ENCODE measurements at places on chromosomes 1 and 21.

- DNase-seq: peak; percentile 90
These were observed 45.5 kb downstream of the CD46 start for GRCh38 chr1:207797229-207797973.

DNA sequence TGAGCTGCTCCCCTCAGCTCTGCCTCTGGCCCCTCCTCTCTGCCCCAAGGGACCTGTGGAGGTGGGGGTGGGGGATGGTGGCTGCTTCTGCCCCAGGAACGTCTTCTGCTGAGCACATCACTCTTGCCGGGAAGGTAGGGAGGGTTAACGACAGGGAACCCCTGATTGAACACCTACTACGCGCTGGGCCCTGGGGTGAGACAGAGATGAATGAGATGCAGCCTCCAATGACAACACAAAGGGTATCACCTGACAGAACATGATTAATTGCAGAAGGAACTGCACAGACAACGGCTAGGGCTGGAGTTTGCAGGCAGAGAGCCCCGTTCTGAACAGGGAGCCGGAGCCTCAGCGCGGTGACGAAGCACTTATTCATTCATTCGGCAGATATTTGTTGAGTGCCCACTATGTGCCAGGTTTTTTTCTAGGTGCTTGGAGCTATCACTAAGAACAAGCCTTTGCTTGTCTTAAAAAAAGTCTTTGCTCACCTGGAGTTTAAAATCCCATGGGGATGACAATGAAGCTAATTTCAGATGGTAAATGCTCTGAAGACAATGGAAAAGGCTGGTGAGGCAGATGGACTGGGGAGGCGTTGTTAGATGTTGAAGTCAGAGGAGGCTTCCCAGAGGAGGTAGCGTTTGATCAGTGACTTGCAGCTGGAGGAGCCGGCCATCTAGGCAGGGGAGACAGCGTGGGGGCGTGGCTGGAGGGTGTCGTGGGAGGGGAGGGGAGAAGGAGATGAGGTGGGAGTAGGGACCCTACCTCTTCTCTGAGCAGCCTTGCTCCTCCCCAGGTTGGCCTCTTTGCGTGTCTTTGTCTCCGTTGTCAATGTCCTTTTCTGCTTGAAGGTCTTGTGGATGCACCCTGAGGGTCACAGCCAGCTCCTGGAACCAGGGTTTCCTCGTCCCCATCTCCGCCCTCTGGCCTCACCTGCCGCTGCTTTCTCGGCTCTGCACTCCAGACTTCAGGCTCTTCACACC, 103.1 kb upstream of the CSF3R start:
- peak; percentile 94 for DNase-seq

GRCh38 chr1:92363401-92363800, 64.5 kb downstream of the RPAP2 start:
- DNase-seq: no peak

- DNase-seq: peak; percentile 57
These were observed 992 bp downstream of the TENT5C start for GRCh38 chr1:117606649-117607430.

DNA sequence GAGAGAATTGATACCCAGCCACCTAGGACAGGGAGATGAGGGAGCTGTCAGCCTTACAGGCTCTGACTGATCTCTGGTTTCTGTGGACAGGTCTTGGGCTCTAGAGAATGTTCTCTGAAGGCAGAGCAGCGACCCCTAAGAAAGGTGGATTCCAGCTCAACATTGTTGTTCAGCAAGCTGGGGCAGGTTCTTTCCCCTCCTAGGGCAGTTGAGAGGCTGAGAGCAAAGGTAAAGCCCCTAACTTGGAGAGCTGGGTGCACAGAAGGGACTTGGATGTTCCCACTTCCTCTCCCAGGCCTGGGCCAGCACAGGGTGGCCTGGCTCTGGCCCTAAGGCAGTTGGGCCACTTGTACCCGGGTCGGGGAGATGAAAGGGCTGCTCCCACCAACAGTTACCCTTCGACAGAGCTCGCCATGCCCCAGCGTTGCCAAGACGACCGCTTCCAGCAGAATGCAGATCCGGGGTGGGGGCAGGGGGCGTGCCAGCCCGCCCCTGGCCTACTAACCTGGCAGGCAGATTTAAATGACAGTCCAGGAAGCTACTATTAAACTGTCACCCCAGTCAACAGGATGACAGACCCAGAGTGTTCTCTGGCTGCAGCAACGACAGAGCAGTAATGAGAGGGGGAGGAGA, 31.6 kb downstream of the LRP8 start:
- no peak for DNase-seq

DNA sequence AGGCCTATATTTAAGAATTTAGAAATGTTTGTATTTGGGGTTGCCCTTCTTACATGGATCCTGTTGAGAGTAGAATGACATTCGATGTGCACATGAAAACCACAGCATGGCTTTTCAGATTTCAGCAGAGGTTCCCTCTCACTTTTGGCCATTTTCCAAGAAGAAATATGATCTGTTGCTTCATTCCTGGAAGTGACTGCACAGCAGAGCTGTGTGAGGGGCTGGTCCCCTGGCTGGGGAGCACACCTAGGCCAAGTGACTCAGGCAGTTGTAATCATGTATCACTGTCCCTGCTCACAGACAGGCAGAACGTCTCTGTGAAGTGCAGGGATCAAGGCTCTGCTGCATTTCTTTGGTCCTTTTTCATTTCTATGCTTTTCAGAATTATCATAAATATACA, 32.3 kb downstream of the AGT start:
- peak; percentile 91 for DNase-seq

GRCh38 chr1:234528074-234528865, 49.3 kb upstream of the TARBP1 start:
- no peak for DNase-seq

DNA sequence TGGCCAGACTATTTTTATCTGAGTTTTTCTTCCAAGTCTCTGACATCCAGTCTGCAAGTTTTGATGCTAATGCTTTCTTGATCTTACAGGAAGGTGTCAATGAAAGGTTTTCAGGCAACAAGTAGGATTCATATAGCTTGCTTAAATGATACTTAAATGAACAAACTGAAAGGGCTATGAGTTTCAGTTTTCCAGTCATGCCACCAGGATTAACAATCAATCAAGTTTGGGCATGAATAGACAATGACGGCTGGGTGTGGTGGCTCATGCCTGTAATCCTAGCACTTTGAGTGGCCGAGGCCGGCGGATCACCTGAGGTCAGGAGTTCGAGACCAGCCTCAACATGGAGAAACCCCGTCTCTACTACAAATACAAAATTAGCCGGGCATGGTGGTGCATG, 34.3 kb upstream of the SLC16A1 start:
- peak; percentile 95 for DNase-seq

GRCh38 chr1:78092643-78093042, 46.9 kb downstream of the GIPC2 start:
- DNase-seq: peak; percentile 89

DNA sequence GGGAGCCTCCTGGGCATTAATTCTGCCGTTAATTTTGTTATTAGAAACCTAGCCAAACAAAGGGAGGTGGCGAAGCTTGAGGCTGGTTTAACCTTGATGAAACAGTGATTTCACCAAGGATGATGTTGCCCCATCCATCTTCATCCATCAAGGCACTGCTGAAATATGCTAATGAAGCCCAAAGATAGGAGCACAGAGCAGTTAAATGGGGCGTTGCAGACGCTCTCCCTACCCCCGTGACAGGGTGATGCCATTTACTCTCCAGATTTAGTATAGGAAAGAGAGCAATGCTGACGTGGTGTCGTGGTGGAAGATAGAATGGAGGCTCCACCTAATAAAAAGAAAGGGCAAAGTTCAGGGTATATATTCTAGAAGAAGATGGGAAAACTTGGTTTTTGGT, 84.0 kb downstream of the PBX1 start:
- no peak for DNase-seq

- DNase-seq: peak; percentile 24
These were observed at the start of gene TMEM240 for GRCh38 chr1:1540090-1540817. Gene TMEM240 (minus strand): TSS chr1:1540624. CDS start chr1:1540346, 278 bp downstream.

DNA sequence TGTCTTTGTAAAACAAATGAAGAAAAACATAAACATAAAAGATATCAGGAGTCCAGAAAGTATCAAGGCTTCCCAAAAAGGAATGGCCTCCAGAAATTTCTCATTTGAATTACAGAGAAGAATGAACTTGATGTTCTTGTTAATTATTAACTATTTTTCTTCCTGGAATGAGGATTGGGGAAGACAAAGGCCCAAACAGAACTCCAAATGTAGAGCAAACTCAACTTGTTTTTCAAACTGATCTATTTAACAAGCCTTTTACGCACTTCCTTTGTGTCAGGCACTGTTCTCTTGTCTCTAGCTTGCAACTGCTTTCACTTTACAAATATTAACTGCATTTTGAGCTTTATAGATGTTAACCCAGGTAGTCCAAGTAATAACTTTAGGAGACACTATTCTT, 45.5 kb downstream of the LAMC2 start:
- no peak for DNase-seq

GRCh38 chr1:87542697-87543096, 214.0 kb downstream of the LMO4 start:
- no peak for DNase-seq

- no peak for DNase-seq
These were observed 311.9 kb upstream of the PLD5 start for GRCh38 chr1:242836423-242836822.

DNA sequence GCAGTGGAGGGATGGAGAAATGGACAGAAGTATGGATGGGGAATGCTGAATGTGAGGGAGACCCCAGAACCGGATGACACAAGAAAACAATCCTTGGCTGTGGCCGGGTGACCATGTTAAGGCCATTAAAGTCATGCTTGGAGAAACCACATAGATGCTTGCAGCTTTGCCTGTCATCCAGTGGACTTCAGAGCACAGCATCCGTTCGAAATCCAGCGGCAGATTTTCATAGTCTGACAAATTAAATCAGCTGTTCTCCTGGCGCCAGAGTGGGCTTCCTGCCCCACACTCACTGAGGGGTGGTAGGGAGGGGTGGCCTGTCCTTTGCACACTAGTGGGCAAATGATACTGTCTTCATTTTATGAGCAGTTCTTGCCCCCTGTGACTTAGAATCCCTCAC, 35.1 kb downstream of the ABCG1 start:
- DNase-seq: no peak

GRCh38 chr1:108865316-108865910, 8.5 kb upstream of the AKNAD1 start:
- DNase-seq: peak; percentile 36

- DNase-seq: no peak
These were observed 55.3 kb upstream of the DSCAM start for GRCh38 chr21:40902299-40902698.

DNA sequence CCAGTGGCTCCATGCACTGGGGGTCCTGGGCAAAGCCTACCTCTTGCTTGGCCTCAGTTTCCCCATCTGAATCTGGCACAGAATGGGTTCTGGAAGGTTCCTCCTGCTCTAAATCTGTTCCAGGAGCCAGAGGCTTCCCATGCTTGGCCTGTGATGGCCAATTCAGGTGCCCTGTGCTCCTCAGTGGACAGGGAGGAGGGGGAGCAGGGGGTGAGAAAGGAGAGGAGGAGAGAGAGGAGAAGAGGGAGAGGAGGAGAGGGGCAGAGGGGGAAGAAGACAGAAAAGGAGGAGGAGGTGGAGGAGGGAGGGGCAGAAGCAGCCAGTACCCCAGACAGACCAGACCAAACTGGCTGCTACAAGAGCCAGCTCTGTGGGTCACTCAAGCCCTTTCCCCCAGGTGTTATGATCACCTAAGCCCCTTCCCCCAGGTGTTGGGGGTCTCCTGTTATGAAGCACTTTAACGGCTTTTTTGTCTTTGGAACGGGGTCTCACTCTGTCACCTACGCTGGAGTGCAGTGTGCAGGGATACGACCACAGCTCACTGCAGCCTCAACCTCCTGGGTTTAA, 43.7 kb downstream of the TRIM11 start:
- DNase-seq: no peak

DNA sequence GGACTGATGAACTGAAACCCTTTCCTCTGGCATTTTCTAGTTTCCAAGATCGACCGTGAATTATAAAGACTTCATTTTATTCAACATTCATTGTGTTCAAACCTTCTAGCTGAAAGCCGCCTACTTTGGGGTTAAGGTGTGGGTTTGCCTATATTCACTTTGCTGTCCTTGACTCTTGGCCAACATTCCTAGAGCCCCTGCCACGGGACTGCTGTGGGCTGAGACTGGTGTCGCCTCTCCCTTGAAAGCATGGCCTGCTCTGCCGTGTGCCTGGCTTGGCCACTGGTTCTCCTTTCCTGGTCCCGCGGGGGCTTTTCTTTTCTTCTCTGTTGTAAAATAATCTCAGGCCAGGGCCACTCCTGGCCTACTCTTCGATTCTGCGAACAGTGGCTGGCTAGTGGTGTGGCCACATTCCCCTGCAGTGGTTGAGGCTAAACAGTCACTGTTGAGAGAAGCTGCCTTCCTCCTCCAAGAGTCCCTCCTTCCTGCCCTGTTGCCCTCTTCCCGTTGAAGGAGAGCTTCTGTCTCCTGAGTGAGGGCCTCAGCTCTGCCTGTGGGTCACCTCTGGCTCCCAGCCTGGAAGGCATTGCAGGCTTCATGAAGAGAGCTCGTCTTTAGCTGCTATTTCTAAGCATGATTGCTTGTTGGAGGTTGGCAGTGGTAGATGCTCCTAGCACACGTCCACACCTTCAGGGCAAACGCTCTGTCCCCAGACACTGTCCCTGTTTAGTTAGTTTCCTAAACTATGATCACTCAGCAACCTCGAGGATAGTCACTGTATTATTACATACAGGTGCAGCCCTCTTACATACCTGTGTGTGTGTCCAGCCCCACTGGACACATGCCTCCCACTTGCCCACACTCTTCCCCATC, 80.5 kb downstream of the GALNT2 start:
- DNase-seq: no peak

GRCh38 chr1:205169248-205169647, 42.3 kb downstream of the DSTYK start:
- DNase-seq: no peak

GRCh38 chr1:21921100-21921875, 15.8 kb downstream of the HSPG2 start:
- DNase-seq: no peak

DNA sequence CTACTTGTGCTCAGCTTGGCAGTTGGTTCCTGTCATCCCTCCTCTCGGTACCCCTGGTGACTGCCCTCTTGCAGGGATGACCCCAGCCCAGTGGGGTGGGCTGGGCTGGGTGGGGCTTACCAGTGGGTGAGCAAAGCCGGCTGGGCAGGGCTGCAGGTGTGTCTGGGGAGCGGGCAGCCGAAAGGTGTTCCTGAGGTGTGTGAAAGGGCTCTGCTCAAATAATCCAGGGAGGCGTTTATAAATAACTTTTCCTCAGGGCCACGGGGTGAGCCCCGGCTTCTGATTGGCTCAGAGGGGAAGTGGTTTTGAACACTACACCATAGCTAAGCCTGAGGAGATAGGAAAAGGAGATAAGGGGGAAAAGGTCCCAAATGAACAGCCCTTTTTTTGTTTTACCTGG, at the start of gene SLC26A9:
Gene SLC26A9 (minus strand): TSS at position 212 of the 400 bp plus-strand sequence. CDS start 7,636 bp downstream, outside the sequence.
- DNase-seq: no peak

GRCh38 chr1:54163051-54163450, 10.3 kb upstream of the CDCP2 start:
- DNase-seq: peak; percentile 50

DNA sequence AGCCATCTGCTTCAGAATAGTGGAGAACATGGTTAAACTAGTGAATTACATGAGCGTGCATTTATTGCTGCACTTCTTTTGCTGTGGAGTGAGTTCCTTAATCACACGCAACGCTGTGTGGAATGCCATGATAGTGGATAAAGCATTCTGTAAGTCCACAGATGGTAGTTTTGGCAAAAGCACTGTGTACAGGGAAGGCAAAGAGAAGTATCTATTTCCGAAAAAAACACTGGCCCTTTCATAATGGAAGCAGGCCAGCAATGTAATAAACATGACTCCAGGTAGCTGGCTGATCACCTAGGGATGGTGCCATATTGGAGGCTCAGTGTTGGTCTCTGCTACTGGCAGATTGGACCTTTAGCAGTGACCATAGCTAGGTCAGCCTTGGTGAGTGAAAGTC, 67.6 kb downstream of the FH start:
- no peak for DNase-seq
